Posterior vena cava (tissue), 2 donors: ENCODE measurements at places on chromosomes 6 and 20. TPM values are rescaled to one million over a fixed set of nuclear protein-coding genes. Genes with fewer than 3 reads are reported as not detected.

DNA sequence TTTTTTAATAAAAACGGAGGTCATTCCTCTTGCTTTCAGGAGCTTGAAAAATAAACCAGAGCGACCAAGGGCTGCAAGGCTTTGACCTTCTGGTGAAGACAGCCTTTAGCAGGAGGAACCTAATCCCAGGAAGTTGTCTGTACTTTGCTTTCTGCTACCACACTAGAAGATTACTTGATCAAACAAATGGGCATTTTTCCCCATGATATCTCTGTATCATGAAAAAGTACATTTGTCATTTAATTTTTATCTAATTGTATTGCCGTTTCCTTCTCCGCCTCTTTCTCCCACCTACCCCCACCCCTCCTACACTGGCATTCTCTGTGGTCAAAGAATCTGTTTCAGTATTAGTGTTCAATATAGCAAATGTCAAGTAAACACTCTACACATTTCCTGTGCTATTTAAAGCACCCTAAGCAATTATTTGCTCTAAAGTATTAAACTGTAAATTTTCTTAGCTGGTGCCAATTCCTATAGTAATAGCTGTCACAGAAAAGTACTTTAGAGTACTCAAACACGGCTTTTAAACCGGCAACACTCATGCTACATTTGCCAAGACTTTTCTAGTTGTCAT, 29.7 kb downstream of the ATXN1 start:
- DNase-seq, result no peak

GRCh38 chr6:143967706-143968376, 40.2 kb downstream of the PLAGL1 start:
- no peak for DNase-seq

The LEMD2 gene
- 41.4 TPM for total RNA-seq

The PNPLA1 gene
- total RNA-seq, result 0.19 TPM

GRCh38 chr6:99353126-99353525, 3.7 kb upstream of the FAXC start:
- DNase-seq, result no peak

The FAM209B gene
- total RNA-seq, result 0.65 TPM

- DNase-seq, result no peak
Measured at GRCh38 chr20:3013771-3014170, 29.7 kb upstream of the GNRH2 start.

DNA sequence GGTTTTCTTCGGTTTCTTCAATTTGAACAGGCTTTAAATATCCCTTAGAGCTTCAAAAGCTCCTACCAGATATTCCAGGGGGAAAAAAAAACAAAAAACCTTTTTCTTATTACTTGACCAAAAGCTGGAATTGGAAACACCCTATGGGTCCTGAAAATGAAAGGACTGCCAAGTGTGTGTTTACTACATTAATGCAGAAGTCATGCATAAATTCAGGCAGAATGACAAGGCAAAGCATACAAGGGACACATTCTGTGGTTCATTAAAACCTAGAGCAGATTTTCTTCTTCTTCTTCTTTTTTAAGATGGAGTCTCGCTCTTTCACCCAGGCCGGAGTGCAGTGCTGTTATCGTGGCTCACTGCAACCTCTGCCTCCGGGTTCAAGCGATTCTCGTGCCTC, 119.1 kb downstream of the GMDS start:
- no peak for DNase-seq

The INSM1 gene
- total RNA-seq, result not detected

The IL20RA gene
- total RNA-seq, result 0.19 TPM

The NMBR gene
- not detected for total RNA-seq

DNA sequence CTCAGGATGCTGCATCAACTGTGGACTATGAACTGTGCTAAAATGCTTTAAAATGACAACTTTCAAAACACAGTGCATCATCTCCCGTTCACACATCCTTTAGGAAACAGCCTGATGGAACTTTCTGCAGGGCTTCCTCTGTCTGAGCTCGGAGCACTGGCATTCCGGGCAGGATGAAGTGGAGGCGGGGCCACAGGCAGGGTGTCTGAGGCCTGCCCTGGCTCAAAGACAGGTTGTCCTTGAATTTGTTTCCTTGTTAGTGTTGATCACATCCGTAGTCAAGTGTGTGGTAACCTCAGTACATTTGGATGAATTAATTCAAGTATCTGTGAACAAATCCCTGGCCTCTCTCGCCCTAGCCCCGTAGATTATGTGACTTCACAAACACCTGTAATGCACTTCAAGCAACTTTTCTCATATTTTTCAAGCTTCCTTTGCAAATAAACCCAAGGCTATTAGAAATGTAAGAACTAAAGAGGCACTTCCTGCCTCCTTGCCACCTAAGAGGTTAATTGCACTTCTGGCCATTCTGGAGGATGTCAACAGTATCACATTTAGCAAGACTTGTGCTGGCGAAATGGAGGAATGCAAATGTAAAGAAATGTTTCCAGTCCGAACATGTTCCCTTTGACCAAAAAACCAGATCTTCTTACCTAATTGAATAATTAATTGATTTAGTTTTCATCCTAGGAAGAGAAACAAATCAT, 3.1 kb downstream of the CD93 start:
- no peak for DNase-seq

The ENPP3 gene
- total RNA-seq, result 0.56 TPM

The SLC22A3 gene
- 26.6 TPM for total RNA-seq

DNA sequence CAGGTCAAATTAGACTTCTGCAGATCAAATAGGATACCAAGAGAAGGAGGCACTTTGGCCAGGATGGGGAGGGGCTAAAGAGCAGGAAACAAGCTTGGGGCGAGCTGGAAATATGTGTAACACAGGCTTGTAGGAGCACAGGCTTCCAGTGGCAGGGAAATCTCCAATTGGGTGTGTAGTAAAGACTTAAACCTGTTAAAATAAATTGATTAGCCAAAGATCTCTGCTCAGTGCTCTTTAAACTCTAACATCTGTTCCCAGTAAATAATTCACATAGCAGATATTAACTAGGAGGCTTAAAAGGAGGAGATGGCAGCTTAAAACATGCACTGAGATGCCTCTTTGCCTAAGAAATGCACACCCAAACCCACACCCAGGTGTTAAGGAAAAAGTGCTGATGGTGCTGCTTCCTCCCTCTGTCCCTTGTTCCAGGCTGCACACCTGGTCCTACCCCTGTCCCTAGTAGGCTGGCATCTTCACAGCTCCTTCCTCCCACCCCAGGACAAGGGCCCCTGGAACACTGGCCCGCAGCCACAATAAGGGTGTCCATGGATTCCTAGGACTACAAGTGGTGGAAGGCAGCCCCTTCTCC, 93.5 kb upstream of the MLN start:
- DNase-seq, result no peak

GRCh38 chr6:25147223-25147622, 132.0 kb upstream of the CARMIL1 start:
- DNase-seq, result no peak

GRCh38 chr6:106626485-106626884, 2.8 kb downstream of the RTN4IP1 start:
- DNase-seq, result no peak

DNA sequence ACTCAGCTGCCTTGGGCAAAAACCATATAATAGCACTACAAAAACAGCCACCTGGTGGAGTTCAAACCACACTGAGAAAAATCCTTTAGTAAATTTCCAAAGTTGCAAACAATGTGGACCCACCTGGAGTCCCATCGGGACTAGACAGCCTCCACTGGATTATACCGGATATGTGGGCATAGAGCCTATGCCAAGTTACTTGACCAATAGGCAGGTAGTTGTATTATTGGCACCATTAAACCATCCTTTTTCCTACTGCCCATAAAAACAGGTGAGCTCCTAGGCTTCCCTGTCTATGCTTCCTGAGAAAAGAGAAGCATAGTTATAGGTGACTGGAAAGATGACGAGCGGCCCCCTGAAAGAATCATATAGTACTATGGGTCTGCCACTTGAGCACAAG, 51.7 kb upstream of the ADGRF4 start:
- DNase-seq, result no peak

DNA sequence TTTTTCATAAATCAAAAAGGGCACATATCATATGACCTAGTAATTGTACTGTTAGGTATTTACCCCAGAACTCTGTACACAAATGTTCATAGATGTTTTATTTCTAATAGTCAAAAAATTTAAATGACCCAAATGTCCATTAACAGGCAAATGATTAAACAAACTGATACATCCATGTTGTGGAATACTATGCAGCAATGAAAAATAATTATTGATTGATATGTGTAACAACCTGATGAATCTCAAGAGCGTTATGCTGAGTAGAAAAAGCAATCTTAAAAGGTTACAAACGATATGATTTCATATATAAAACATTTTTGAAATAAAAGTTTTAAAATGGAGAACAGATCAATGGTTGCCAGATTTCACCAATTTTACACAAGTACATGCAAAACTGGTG, 18.1 kb downstream of the HTR1B start:
- DNase-seq, result no peak

GRCh38 chr20:47501482-47502270, at the start of gene NCOA3:
TSS of gene NCOA3 (plus strand) at chr20:47501887. CDS start at chr20:47622248, 120,361 bp downstream.
- peak; percentile 98 for DNase-seq

- no peak for DNase-seq
Measured at GRCh38 chr6:53363341-53364079, 14.8 kb upstream of the ELOVL5 start.

- DNase-seq, result no peak
Measured at GRCh38 chr6:144075187-144075586, 20.2 kb downstream of the SF3B5 start.
